Activated CD4-positive, alpha-beta T cell treated with anti-CD3 and anti-CD28 coated beads for 36 hours (primary cell): ENCODE measurements at places on chromosomes 11 and 22. TPM values are rescaled to one million over a fixed set of nuclear protein-coding genes. Genes with fewer than 3 reads are reported as not detected.

The UPK3A gene
- total RNA-seq, result not detected

The MUC5AC gene
- total RNA-seq, result not detected

The TRIM49 gene
- not detected for total RNA-seq

The TMPRSS13 gene
- total RNA-seq, result 1.7 TPM

The SLC22A12 gene
- total RNA-seq, result not detected

The RHOD gene
- total RNA-seq, result 0.47 TPM

DNA sequence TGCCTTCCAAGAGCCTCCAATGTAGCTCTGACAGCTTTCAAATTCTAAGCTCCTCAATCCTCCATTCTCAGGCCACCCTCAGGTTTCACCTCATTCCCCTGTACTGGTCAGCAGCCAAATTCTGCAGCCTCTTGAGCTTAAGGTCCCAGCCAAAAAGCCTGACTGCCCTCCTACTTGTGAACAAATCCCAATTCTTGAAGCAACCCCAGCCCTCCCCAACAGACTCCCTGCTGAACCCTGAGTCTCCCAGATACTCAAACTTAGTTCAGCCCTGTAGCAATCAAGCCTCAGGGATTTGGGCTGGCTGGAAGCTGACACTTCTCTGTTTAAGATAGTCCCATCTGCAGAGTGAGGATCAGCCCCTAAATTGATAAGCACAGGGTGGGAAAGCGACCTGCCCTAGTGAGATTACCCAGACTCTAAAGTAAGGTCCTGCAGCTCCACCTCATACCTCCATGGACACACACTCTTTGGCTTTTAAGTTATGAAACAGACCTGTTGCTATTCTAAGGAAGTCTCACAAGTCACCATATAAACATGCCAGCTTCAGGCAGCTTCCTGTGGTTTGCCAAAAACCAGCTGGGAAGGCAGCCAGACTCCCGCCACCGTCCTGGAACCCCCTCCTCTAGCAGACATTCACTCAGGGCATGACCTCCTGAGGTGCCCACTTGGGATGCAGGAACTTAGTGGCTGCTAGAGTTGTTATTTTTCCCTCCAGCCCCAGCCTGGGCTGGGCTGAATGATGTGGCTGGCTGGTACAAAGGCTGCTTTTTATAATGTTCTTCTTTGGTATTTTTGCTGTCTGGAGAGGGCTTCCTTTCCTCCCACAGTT, 82.5 kb upstream of the PICALM start:
- DNase-seq, result no peak

GRCh38 chr11:73521621-73522020, 76.3 kb downstream of the FAM168A start:
- peak; percentile 34 for DNase-seq

DNA sequence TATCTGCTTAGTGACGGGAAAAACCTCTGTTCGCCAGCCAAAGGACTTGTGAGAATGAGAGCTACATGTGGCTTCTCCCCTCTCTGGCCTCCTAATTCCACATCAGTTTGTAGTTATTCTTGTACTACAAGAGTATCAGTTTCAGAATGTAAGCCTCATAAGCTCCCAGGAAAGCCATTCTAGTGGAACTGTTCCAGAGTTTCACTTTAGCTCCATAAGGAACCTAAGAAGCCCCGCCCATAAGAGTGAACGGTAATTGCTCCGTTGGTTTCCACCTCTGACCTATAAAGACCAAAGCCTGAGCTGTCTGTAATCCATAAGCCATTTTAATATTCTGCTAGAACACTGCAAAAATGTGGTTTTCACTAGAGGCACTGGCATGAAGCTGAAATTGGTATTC, 53.0 kb downstream of the SIK3 start:
- no peak for DNase-seq

DNA sequence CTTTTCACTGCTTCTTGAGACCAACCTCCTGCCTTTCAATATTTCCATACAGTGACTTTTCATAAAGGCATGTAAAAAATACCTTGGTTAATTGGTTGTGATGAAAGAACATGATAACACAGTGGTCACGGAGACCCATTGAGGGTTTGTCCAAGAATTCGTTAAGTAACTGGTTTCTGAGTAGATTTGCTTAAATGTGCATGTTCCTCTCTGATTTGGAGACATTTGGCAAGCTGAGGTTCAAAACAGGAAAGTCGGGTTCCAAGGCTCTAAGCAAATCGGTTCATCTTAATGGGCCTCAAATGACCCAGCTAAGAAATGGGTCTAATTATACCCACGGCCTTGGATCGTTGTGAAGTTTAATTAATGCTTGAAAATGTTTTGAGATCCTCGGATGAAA, 36.9 kb upstream of the CCND1 start:
- no peak for DNase-seq

GRCh38 chr11:640021-640706, 3.1 kb downstream of the DRD4 start:
- DNase-seq, result no peak

DNA sequence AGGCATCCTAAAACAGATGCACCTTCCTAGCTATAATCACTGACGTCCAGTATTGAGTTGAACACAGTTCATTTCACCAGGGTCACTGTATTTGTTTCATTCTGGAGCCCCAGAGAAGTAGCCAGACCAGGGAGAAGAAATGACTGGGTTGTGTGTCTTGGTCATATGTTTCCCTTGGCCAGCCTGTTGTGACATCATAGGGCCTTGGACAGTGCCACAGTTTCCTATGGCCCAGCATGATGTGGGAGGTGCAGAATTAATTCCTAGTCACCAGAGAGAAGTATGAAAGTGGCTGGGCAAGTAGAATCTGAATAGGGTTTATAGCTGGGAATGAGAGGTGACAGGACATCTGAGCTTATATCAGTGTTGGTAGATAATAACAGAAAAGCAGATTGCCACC, 84.0 kb upstream of the ZBED5 start:
- DNase-seq, result no peak

DNA sequence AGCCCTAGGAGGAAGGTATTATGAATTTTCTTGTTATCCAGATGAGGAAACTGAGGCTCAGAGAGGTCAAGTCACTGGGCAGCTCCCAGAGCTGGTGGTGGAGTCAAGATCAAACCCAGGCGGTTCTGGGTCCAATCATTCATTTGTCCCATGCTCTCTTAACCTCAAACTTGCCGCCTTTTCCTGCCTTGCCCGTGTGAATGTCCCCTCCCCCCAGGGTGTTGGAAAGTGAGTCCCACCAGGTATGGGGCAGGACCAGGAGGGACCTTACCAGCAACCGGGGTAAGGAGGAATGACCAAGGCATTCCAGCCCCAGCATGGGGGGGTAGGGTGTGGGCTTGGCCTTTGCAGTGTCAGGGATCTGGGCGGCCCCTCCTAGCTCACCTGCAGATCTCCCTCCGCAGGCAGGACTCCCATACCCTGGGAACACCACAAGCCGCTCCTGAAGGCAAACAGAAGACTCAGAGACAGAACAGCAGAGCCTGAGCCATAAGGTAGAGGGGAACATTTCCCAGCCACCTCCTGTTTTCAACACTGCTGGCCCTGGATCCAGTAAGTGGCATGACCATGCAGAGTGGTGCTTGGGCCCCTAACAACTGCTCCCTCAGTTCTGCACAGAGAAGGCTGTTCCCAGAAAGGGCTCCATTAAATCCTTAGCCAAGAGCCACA, 41.2 kb upstream of the SYT7 start:
- DNase-seq, result no peak

DNA sequence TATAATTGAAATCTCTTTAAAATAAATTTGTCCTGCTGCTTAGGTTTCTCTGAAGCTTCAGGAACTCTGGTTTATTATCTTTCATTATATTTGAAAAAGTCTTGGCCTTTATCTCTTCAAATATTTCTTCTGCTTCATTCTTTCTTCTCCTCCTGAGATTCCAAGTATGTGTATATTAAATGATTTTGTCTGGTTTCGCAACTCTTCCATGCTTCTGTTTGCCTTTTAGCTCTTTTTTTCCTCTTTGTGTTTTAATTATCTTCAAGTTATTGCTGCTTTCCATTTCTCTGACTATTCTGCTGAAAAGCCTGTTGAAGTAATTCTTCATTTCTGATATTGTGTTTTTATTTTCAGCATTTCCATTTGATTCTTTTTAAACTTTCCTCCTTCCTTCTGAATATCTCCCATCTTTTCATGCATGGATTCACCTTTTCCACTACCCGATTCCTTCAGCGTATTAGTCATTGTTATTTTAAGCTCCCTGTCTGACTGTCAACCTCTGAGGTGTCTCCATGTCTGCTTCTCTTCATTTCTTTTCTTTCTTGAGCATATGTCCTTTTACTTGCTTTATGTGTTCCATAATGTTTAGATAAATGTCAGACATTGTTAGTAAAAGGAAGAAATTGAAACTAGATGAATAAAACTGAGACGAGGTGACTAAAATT, 46.6 kb upstream of the CTSC start:
- DNase-seq, result no peak

GRCh38 chr11:32006799-32007388, 84.0 kb upstream of the RCN1 start:
- peak; percentile 24 for DNase-seq

GRCh38 chr22:46767249-46767985, 5.0 kb downstream of the TBC1D22A start:
- no peak for DNase-seq

DNA sequence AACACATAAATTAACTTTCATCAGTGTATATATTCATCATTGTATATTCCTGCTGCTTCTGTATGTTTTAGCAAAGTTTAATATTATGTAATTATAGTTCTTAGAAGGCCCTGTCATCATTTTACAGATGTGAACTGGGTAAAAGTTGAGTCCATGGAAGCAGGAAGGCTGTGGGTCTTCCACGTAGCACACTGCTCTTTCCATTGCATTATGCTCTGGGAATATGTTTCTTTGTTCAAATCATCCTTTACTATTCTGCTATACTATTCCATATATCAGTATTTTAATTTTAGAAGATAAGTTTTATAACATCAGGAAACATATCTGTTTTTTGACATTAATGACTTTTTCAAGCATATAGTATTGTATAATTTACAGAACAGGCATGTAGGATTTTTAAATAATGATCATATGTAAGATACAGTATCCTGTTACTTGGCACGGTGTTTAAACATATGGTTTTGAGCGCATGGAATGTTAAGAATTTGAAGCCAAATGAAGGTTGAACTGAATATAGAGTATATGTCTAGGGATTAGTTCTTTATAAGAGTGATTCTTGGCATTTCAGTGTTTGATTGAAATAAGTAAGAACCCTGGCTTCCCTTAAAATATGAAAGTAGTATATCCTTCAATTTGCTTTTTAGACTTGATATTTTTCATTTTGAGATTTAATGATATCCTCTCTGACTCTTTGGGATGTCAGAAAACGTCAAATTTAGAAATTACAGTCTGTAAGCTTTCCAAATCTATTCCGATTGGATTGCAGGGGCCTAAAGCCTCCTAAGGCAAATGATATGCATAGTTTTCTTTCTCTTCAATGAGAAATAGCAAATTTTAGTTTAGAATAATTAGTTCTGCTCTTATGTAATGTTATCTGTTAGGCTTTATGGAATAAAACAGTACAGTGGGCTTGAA, 8.6 kb downstream of the CCDC81 start:
- DNase-seq, result no peak

DNA sequence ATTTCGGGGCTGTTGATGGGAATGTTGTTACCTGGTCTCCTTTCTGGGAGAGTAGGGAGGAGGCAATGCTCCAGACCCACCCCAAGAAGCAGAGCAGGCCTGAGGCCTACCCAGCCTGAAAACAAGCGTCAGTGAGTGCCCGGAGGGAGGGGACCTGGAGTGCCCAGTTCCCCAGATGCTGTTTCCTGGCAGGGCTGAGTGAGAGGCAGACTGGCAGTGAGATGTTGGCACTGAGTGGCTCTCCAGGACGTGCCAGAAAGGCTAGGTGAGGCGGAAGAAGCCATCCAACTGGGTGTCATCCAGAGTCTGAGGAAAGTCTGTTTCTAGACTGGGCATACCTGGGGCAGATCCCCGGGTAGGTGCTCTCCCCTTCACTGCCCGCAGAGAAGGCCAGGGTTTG, 1.3 kb downstream of the POU2F3 start:
- DNase-seq, result no peak

GRCh38 chr11:112308651-112309050, 48.0 kb upstream of the PLET1 start:
- no peak for DNase-seq

DNA sequence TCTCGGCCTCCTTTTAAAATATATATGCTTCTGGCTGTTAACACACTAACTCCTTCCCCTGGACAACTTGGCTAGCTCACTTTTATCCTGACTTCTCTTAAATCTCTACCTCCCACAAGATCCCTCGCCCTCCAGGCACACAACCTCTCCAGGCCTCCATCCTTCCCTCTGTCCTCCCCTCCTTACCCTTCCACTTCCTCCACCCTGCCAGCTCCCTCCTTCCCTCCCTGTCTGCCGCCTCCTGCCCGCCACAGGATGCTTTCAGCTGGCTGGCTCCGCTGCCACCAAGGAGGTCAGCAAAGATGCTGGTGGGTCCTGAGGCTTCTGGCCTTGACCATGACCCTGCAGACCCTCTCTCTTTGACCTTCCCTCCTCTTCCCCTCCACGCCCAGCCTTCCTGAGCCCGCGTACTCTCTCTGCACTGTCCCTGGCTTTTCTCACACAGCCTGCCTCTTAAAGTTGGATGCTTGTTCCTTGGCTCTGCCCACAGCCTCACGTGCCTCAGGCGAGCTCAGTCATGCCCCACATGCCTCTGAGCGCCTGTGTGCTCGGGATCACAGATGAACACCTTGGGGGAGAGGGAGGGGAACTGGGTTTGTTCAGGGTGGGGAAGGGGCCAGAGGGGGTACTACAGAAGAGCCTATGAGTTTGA, 6.7 kb downstream of the NFAM1 start:
- DNase-seq, result no peak

DNA sequence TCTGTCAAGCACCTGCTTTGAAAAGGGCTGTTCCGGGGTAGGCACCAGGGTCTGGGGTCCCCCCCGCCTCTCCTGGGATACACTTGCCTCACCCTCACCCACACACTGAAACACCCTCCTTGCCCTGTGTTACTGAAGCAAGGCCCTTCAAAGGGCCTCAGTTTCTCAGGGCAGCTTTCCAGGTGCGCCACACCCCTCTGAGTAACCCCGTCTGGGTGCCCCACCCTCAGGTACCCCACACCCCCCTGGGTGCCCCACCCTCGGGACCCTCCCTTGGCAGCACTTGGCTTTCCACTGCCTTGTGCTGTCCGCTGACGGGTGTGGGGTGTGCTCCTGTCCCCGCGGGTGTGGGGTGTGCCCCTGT, 413.6 kb downstream of the TBC1D22A start:
- DNase-seq, result no peak

DNA sequence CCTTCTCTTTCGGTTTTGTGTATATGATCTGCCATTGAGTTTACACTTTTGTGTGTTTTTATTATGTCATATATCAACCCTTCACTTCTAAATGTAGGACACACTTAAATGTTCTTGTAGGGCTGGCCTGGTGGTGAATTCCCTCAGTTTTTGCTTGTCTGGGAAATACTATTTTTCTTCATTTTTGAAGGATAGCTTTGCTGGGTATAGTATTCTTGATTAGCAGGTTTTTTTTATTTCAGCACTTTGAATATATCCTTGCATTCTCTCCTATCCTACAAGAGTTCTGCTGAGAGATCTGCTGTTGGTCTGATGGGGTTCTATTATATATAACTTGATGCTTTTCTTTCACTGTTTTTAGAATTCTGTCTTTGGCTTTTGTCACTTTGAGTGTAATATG, 79.1 kb downstream of the TECTA start:
- DNase-seq, result no peak
